ENCODE measurements at places on chromosomes 5 and 9.

- DNase-seq = no peak
Observed at GRCh38 chr5:98769210-98769958, 4.1 kb upstream of the RGMB start.

GRCh38 chr9:77751341-77752091, 103.4 kb upstream of the GNA14 start:
- DNase-seq = peak; percentile 9

DNA sequence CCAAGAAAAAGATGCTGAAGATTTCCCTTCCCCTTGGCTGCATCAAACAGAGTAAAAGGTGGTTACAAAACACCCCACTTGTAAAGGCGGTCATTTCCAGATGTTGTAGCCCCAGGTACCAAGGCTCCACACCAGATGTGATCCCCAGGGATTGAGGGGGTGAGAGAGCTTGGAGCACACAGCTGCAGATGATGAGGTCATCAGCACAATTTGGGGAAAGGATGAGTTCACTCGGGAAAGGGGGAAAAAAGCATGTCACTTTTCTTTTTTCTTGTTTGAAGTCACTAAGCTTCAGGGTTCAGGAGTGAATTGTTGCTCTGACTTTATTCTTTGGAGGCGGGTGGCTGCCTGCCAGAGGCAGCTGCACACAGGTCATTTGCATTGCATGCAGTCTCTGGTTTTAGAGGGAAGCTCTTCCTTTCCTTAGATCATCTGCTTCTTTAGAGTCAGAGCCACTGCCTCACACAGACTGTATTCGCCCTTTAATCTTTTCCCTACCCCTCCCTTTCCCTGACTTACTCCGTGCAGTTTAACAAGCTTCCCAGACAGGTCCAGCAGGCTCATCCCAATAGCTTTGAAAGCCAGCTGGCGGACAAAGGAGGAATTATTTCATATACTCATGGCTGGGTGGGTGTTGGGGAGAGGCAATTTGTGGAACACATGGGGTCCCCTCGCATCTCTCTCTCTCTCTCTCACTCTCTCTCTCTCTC, 409.3 kb upstream of the SLC24A2 start:
- DNase-seq = no peak

DNA sequence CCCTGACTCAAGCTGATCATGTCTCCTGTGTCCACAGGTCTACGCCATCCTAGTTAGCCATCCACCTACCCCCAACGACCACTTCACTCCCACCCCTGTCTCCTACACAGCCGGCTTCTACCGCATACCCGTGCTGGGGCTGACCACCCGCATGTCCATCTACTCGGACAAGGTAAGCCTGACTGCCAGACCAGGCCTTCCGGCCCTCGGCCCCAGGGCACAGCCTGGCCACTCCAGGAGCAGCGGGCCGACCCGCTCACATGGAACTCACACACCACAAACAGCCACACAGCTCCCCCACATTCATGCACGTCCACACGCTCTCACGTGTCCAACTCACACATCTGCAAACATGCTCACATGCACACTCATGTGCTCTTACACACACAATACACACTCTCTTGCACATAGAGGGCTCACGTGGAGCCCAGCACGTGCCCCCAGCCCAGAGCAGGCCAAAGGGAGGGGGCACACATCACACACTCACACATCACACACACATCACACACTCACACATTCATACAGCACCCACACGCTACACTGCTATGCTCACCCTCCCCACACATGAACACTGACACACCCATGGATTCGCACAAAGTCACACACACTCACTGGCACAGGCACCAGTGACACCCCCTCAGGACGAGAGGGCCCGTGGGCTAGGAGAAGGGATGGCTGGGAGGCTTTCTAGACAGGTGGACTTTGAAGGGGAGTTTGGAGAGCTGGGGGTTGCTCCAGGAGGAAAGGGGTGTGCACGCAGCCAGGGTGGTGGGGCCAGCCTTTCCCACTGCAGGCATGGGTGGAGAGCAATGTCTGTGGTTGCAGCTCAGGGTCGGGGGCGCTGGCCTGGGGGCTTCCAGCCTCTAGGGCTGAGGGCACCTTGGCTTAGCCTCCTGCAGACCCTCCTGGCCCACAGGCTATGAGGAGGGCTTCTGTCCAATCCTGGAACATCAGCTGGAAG, 3.3 kb downstream of the GRIN1 start:
- DNase-seq = no peak

- DNase-seq = no peak
Observed at GRCh38 chr5:156170351-156170961, 156.5 kb upstream of the SGCD start.

DNA sequence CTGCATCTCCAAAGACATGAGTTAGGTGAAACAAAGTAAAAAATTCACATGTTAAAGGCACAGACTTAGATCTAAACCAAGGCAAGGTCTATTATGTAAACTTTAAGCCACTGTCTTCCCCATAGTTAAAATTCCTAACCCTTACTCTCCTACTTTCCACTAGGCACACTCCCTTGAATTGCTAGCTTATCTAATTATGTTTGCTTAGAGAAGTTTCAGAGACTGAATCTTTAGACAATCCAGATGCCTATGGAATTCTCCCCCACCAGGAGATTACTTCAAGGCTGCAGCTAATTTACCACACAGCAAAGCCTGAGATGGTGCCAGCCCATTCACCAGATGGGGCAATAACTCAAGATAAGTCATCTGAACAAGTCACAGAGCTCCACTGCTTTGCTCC, 803.1 kb upstream of the COX7C start:
- DNase-seq = no peak

DNA sequence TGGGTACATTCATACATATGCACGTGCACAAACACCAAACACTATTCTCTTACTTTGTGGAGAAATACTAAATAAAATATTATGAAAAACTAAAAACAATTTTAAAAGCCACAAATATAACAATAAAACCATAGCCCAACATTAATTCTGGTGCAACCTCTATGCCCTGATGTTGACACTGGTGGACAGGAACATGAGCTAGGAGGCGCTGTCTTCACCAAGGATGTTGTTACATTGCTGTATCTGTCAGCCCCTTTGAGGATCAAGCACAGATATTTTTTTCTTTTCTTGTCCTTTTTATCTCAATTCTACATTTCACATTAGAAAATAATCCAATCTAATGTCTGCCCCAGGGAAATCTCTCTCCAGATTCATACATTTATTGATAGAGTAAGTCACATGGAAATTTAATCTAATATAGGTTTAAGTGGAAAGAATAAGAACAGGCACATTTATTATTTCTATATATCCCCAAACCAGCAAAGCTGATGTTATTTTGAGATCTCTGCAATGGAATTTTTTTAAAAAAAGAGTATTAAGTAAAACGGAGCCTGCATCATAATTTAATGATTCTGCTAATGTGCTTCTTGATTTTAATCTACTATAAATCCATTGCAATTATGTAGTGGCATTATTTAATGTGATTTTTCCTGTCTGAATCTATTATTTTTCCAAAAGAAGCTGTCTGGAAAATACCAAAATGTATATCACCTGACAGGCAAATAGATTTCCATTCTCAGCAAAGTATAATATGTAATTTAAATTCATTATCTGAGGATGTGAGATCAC, 716.5 kb downstream of the MTRR start:
- no peak for DNase-seq

- no peak for DNase-seq
Observed at GRCh38 chr5:104635227-104635626, 1072.6 kb upstream of the NUDT12 start.

GRCh38 chr5:41212935-41213334, 397 bp downstream of the C6 start:
- DNase-seq = no peak

GRCh38 chr5:95925939-95926338, 35.7 kb downstream of the ELL2 start:
- DNase-seq = no peak

DNA sequence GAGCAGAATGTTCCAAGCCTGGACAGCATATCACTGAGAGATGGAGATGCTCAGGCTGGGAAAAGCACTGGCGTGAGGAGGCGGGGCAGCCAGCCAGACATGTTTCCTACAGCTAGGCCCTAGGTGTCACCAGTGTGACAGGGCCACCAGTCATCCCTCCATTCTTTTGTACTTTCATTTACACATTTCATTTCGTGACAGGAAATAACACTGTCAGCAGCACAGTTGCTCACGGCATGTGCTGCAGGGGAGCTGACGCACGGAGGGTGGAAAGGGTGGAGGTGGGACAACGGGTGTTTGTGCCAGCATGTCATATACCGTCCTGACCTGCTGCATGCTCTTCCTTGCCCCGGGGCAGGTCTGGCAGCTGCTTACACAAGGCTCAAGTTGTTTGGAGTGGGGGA, 14.8 kb upstream of the CEMIP2 start:
- DNase-seq = peak; percentile 81

- no peak for DNase-seq
Observed at GRCh38 chr9:20619487-20620200, 2.7 kb downstream of the MLLT3 start.

- no peak for DNase-seq
Observed at GRCh38 chr9:27337833-27338526, 41.0 kb upstream of the EQTN start.

DNA sequence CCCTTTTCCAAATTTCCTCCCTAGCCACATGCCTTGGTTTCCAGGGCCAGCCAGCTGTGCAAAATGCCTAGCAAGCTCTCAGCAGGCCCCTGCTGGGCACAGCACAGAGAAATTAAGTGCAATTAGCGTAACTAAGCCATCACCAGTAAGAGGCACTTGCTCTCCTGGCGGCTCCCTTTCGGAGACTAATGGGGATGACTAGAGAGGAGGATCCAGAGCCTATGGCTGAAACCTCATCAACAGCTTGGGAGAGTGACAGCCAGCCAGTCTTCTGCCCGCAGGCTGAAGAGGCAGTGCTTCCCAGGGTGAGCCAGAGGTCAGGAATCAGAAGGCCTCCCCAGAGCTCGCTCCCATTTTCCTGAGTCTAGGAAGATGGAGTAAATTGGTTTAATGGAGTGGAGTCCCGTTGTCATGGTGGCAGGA, 108.4 kb downstream of the KCNIP1 start:
- DNase-seq = no peak

GRCh38 chr9:100056561-100056960, 42.2 kb downstream of the ERP44 start:
- no peak for DNase-seq

GRCh38 chr5:167819406-167819805, 472.0 kb upstream of the WWC1 start:
- DNase-seq = no peak

GRCh38 chr5:136909906-136910305, 544.6 kb upstream of the TRPC7 start:
- DNase-seq = no peak

- DNase-seq = no peak
Observed at GRCh38 chr5:143752165-143752850, 59.7 kb upstream of the HMHB1 start.

DNA sequence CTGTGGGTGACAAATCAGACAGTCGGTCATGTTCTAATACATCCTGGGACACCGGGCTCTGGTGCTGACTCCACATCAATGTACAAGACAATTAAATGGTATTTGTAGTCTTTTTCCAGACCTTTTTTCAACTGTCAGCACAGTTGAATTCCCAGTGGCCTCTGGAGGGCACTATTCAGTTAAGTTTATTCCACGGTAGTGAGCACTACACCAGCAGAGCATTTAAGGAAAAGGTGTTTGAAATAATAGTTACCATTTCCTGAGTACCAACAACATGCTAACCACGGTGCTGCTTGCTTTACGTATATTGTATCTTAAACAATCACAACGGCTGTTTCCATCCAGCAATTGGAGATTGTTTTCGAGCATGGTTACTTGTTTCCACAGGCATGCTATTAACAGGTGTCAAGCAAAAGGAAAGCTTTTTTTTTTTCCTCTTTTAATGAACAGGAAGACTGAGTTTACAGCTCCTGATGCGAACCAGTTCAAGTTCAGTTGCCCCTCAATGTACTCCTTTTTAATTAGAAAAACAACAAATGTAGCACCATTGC, 186.7 kb downstream of the PDZD2 start:
- peak; percentile 13 for DNase-seq

GRCh38 chr5:54148858-54149257, 161.5 kb downstream of the ARL15 start:
- no peak for DNase-seq

DNA sequence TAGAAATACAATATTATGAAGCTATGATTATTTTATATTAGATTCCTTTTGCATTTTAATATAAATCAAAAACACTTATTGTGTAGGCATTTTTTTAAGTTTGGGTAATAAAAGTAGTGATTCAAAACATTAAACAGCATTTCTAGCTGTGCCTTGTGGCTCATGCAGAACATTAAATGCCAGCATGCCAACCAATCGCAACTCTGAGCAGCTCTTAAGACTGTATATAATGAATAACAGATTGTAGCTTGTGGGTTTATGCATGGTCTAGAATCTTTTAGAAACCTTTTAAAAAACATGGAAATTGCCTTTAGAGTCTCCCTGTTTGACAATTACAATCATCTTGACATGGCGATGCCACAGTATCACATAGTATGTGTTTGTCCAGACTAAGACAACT, 903.8 kb downstream of the EFNA5 start:
- no peak for DNase-seq

GRCh38 chr9:6702707-6703106, 55.1 kb upstream of the KDM4C start:
- no peak for DNase-seq

DNA sequence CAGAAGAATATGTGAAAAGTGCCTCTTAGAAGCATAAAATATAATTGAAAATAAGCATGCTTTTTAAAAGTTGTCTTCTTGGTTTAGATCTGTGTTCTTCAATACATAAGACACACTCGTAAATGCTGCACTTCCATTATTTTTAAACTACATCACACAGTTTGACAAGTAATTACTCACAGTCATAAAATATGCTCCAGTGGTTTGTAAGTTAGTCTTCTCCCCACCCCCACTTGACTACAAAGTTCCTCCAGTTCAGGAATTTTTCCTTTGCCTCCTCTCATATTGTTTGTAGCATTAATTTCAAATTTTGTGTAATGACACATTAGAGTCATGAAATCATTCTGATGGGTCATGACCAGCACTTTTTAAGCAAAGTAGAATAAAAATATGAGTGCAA, 60.3 kb upstream of the PTGER4 start:
- no peak for DNase-seq

DNA sequence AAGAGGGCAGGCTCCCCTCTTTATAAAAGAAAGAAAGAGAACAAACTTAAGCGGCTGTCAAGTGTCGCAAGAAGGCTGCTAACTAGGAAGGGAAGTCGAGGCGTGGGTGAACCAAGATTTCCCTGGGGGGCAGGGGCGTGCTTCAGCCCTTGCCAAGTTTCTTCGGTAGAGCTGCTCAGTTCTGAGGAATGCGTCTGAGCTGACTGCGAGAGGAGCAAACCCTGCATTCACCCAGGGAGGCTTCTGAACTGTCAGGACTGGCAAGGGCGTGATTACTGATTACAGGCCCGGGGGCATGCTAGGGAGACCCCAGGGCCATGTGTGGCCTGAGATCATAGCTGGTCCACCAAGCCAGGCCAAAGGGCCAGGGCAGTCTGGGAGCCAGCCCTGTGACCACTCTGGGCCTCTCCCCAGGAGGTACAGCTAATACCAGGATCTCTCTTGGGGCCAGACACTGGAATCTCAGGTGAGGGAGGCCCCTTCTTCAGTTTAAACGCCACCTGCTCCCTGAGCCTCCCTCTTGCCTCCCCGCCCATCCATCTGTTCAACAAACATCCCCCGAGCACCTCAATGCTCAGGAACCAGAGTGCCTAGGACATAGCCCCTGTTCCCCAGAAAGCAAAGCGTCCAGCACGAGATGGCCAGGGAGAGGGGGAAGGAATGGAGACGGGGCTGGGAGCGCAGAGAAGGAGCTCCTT, 30.9 kb downstream of the SARDH start:
- DNase-seq = no peak

All from activated T-cell treated with anti-CD3 and anti-CD28 coated beads for 24 hours (primary cell).